Central memory CD4-positive, alpha-beta T cell (primary cell): ENCODE measurements at places on chromosomes 6 and 20.

GRCh38 chr6:13979284-13980171 lies 54.8 kb downstream of the RNF182 start:
- no peak for DNase-seq

GRCh38 chr20:43408848-43409576 lies 48.7 kb upstream of the SRSF6 start:
- no peak for DNase-seq

- DNase-seq = no peak
Measured at GRCh38 chr20:19019734-19020364, 192.6 kb upstream of the SLC24A3 start.

DNA sequence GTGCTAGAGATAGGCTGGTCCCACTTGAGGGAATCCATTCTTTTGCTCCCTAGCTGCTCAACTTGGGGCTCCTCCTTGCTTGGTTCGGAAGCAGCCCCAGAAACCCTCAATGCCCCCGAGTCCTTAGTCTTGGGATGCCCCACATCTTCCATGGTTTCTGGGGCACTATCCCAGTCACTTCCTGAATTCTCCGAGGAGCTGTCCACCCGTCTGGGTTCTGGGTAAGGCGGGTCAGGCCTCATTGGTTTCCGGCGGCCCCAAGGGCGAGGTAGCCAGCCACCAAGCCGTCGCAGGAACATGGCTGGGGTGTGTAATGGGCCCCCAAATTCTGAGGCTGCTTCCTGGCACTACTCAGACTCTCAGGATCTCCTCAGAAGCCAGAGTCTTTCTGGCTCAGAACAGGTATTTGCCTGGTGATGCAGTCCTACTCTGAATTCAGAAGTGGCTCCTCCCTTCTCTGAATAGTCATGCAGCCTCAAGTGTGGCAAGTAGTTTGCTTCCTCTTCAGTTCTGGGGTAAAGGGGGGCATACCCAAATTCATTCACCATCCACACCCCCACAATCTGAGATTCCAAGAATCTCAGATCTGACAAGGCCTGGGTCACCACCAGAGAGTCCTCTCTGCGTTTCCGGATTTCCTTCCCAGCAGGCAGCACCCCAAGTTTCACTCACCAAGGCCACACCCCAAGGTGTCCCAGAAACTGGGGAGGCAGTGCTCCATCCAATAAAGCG lies 763 bp downstream of the C6orf47 start:
- peak; percentile 23 for DNase-seq

DNA sequence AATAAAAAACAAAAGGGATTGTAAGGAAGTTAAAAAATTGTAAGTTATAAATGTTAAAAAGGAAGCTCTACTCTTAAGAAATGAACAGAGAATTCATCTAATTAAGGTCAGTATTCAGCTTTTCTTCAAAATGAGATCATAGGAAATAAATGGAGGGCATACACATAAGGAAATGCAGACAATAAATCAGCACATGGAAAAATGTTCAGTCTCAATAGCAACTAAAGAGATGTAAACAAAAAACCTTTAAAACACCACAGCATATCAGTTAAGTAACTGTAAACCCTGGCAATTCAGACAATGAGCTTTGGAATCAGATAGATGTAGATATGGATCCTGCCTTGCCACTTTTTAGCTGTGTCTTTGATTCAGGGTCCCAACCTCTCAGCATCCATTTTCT lies 24.0 kb upstream of the CLIC5 start:
- DNase-seq = no peak

DNA sequence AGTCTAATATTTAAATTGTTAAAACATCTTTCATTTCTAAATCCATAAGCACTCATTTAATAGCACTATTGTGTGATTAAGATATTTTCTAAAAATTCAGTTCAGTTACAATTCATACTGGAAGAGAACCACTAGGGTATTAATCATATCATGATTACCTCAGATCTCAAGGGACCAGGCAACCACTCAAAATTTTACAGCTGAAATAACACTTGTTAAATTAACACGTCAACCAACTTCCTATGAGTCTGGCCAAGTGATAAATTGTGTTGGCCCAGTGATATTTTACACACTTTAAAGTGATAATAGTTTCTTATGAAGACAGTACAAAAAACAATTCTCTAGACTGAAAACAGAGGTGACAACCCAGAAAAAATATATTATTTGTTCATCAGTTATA lies 869.0 kb upstream of the ADGRB3 start:
- no peak for DNase-seq

DNA sequence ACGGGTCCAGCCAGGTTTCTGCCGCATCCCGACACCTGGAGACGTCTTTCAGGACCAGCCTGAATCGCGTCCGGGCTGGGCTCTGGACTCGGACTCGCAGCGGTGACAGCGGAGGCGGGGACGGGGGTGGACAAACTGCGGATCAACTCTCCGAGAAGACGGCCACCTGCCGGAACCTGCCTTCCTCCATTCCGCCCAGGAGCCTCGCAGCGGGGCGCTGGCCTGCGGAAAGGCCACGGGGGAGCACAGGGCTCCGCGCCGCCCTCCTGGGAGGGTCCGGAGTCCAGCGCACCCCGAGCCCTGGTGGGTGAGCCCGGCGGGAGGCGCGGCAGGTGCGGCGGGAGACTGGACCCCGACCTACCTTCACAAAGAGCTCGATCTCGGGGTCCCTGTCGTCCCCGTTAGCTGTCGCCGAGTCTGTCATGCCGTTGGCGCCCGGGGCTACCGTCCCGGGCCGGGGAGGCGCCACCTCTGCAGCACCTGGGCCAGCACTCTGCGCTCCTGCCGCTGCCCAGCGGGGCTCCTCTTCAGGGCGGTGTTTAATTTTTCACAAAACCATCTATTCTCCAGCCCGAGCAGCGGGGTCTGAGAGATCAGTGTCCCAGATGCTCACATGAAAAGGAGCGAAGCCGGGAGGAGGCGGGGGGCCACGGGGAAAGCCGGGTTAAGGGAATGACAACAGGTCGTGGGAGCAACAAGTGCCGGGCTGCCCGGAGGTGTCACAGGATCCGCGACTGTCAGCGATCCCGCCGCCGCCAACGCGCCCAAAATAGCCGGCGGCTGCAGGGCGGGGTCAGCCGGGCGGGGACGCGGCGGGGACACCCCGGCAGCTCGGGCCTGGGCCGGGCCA lies at the start of gene CLIC5:
Gene CLIC5 (minus strand): TSS at position 742 of the 850 bp plus-strand sequence. CDS start 318 bp downstream, at position 424.
- peak; percentile 23 for DNase-seq

- DNase-seq = no peak
Measured at GRCh38 chr20:11686820-11687543, 230.7 kb upstream of the BTBD3 start.

DNA sequence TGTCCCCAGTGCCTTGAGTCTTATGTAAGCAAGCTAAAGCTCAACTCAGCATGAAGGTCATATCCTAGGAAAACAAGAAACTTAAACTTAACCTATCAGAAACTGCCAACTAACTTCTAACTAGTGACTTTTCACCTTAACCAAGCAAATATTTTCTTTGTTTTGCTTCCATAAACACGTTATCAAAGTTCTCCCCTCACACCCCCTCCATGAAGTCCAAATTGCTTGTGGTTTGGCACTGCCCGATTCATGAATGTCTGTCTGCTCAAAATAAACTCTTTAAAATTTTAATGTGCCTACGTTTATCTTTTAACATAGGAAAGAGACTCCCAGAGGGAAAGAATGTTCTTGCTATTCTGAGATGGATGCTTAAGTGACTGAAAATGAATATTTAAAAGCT lies 34.9 kb downstream of the GSTA2 start:
- DNase-seq = no peak

GRCh38 chr6:4814212-4814611 lies 38.0 kb downstream of the CDYL start:
- DNase-seq = no peak

- no peak for DNase-seq
Measured at GRCh38 chr6:36373368-36374019, 14.0 kb downstream of the ETV7 start.

DNA sequence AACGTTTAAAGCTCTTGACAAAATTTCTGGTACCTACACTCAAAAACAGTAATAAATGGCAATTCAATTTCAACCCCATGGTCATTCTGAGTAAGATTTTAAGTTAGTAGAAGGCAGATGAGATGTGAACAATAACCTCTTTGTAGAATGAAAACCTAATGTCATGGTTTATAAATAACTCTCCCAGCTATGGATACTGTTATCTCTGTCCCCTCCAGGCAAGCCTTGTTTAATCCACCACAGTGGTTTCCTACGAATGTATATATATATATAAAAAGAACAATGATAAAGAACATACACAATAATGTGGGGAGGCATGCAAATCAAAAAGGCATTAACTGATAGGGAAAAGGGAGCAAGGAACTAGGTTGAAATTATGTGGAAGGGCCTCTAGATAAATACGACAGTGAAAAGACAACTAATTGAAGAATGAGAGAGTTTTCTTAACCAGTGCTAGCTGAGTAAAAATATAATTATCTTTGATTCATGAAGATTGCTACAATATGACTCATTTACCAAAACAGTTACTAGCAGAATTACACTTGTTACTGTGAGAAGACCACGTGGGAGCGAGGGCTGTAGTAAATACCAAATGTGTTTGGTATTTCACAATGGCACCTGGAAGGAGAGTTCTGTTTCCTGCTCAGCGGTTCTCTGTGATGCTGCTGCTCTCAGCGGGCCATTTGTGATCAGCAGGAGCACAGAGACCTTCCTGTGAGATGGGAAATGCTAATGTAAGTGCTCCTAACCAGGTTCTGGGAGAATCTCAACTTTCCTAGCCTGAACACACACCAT lies 173.7 kb downstream of the MBOAT1 start:
- no peak for DNase-seq

- no peak for DNase-seq
Measured at GRCh38 chr6:91087908-91088307, 501.0 kb upstream of the MAP3K7 start.

GRCh38 chr6:48144021-48144420 lies 33.0 kb upstream of the PTCHD4 start:
- no peak for DNase-seq

- DNase-seq = no peak
Measured at GRCh38 chr6:147849401-147850330, 341.2 kb downstream of the SAMD5 start.

DNA sequence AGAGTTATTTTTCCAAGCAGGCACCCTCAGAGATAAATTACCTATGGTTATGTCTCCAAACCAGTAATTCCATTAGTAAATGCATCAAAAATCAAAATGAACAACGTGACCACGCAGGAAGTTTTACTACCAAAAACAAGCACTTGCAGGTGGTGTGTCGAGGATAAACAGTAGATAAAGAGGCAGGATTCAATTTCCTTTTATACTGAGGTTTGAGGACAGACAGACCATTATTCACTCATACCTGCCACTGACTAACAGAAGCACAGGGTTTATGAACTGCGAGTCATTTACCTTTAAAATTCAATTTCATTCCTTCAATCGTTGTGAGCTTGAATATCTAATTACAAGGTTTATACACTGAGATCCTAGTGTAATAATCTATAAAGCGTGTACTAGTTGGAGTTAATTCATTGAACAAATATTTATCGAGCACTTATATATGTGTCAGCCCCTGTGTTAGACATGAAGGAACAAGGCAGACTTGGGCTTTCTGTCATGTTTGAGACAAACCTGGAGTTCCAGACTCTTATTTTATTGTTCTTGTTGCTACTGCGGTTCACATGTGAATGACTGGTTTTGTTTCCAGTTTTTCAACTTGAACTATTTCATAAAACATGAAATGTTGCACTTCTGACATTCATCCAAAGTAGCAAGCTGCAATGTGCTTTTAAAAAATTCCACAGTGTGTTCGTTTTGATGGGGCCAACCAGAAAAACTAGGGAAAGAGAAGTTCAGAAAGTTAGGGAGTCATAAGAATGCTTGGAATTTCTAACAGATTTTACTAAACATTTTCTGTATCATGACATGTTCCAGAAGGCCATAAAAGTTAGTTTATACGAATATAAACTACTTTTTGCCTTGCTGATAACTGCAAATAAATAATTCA lies 205.6 kb downstream of the UST start:
- DNase-seq = no peak

- DNase-seq = no peak
Measured at GRCh38 chr20:10921491-10922010, 247.8 kb upstream of the JAG1 start.

GRCh38 chr6:39430871-39431523 lies 108.5 kb upstream of the KCNK16 start:
- no peak for DNase-seq

GRCh38 chr20:49103019-49103418 lies 56.9 kb downstream of the CSE1L start:
- no peak for DNase-seq

- DNase-seq = peak; percentile 9
Measured at GRCh38 chr6:157486572-157486971, 105.6 kb downstream of the ZDHHC14 start.

- DNase-seq = no peak
Measured at GRCh38 chr6:106025655-106026054, 60.5 kb upstream of the PRDM1 start.

- no peak for DNase-seq
Measured at GRCh38 chr20:14384416-14385175, 47.2 kb upstream of the FLRT3 start.

- DNase-seq = no peak
Measured at GRCh38 chr6:130070326-130070725, 51.9 kb downstream of the L3MBTL3 start.

DNA sequence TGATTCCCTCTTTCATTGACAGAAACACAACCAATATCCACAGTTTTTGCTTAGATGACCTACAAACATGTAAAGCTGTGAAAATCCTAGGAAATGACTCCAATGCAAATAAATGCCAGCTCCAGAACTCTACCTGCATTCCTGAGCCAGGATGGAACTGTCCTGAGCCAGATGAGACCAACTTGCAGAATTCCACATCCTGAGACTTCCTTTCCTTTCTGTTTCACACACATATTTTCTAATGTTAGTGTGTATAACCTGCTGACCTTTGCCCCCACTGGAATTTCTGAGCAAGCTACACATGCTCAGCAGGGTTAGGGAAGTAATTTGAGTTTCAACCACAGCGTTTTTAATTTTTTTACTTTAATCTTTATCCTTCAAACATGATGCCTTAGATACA lies 69.6 kb upstream of the ADGRF1 start:
- no peak for DNase-seq

DNA sequence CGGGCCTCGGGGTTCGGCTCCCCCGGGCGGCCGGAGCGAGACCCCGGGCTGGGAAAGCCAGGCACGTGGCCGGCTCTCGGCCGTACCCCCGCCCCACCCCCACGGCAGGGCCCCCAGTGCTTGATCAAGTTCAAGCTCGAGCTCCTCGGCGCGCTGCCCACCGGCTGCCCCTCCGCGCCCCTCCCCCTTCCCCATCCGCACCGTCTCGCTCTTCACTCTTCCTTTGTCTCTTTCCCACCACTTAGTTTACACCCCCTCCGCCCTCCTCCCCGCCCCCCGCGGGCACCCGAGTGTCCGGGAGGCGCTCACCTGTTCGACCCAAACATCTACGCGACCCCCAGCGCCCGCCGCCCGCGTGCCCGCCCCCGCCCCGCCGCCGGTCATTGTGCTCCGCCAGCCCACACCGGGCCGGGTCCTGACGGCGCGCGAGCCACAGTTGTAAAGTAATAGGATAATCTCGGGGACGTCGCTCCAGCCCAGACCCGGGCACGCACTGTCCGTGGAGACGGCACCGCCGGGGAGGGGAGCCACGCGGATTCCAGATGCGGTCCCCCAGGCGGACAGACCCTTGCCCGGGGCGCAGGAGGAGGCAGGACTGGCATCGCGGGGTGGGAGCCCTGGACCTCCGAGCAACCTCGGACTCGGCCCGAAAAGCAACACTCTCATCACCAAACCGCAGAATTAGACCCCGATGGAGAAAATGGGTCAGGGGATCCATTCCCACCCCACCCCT lies 100.7 kb downstream of the NOL4L start:
- DNase-seq = peak; percentile 27

- DNase-seq = no peak
Measured at GRCh38 chr6:56708810-56709597, 66.3 kb upstream of the DST start.

- peak; percentile 4 for DNase-seq
Measured at GRCh38 chr20:60272790-60273189, 314.6 kb downstream of the CDH26 start.
